Nucleus accumbens (tissue), 56 donors: ENCODE measurements at places on chromosomes 5 and 9.

DNA sequence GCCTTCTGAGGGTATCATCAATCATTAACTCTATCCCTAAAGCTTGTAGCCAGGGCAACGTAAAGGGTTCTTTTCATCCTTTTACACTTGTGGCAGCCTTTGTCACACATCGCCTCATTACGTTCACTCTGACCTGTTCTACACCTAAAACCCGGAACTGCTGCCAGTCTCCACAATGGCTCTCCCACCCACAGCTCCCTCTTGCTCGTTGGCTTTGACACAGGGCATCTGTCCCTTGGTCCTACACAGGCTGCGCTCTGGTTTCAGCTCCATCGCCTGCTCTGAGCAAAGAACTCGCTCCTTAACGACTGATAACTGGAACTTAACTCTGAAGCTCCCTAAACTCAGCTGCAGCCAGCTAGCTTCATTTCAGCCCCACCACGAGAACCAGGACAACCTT is 112.8 kb upstream of the CTNND2 start:
- DNase-seq = no peak

- no peak for DNase-seq
These were observed 350.0 kb upstream of the ISL1 start for GRCh38 chr5:51033215-51033614.

DNA sequence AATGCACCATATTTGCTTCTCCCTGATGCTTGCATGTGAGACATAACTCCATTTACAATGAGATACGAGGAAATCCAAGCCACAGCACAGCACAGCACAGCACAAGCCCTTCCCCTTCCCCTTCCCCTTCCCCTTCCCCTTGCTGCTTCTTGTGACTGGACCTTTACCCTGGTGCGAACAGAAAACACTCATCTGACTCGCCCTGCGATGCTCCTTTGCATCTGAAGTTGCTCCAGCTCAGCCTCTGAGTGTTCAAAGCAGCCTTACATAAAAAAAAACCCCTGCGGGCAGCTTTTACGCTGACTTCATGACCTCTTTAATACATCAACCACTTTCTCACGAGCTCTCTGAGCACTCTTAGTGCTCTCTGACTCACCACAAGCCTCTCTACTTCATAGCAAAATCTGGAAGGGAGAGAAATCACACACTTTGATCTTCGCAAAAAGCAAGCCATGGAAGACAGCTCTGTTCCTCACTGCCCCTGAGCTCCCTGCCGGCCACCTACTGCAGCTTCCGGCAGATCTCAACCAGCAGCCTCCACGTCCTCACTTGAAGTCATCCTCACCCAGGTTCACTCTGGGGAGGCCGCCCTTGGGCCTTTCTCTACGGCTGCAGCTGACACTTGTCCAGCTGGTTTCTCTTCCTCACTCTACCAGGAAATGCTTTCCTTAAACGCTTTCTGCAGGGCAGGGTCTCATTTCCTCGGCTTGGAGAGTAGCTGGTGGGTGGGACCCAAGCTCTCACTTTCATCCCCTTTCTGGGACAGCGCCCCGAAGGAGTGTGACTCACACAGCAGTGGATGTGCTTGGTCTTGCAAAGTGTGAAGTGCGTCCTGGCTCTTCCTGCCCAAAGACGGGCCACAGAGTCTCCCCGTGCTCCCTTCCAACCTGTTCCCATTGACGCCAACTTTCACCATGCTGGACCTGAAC is 5.3 kb downstream of the SLC34A1 start:
- DNase-seq = no peak

DNA sequence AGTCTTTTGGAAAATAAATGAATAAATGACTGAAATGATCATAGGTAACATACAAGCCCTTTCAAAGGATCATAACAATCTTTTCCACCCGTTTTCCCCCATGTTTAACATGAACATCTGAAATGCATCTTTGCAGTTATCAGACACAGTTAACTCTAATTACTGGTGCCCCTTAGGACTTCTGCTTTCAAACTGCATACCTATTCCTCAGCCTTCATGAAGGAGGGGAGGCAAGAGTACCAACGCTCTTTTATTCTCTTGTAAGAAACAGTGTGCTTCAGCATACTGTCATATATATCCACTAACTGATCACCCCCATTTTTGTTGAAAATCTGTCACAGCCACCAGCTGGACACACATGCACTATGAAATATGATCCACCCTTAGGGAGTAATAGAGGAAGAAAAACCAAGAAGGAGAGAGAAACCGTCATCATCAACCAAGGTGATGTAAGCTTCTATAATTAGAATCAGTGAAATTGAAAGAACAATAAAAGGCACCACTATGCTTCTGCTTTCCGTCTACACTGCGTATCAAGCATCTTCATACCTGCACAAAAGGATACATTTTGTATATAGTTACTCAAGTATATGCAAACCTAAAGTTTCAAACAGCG is 98.7 kb downstream of the RAPGEF6 start:
- DNase-seq = no peak

DNA sequence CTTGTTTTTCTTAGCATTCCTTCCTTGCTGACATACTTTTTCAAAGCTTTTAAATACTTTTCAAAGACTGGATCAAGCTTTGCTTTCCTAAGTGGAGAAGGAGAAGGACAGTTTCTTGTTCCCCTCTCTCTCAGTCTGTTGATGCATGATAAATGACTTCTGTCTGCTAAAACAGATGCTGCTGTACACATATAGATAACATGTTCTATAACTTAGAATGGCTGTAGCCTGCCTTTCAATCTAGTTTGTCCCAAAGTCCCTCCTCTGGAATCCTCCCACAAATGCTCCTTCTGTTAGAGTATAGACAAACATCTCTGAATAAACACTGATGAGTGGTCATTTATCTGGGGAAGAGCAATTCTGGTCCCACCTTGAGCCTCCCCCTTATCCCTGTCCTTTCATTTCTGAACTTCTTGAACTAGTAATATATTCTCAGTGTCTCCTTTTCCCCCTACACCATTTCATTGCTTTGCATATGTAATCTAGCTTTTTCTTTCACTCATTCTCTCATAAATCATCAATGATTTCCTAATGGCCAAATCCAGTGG is 5.4 kb upstream of the HEMGN start:
- DNase-seq = no peak

DNA sequence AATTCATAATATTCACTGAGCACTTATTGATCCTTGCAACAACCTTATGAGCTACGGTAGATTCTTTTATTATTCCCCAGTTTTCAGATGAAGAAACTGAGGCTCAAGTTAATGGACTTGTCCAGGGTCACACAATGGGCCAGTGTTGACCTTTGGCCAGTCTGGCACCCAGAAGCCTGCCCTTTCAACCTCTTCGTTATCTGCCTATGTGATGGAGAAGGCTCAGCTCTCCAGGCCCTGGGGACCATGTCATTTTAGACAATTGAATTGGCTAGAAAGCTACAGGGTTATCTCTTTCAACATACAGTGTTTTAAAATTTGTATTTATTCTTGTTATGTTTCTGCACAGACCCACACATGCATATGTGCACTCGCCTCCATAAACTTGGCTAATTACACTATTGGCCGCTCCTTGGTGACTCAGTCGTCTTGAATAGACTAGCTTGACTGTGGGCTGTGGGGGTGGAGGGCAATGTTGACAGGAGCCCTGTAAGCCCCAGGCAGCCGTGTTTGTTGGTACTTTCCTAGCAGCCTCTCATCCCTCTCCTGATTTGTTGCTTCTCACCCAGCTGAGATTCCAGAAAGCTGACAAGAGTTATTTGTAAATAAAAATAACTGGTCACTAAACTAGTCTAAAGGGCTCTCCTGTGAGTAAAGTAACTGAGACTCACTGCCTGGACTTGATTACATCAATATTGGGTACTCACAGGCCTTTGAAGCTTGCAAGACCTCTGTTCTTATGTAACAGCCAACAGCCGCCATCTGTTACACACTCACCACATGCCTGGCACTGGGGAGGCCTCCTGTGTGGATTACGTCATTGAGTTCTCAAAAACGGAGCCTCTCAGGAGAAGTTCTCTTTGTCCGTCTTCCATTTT is 8.5 kb upstream of the ANGPTL2 start:
- DNase-seq = peak; percentile 53

DNA sequence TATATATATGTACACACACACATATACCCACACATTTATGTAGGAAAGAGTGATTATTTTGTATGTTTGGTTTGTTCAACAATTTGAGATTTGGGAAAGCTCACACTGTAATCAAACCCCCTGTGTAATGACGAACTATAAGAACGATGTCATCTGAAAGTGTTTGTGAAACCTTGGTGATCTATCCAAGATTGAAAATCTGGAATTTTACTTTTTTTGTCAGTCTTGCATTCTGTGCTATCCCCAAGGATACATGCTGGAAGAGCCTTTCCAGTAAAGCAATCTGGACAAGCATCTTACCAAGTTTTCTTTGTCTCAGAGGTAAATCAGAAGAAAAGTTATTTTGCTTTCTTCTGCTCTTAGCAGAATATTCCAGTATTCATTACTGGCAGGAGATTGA is 23.3 kb downstream of the SGCD start:
- DNase-seq = no peak

- DNase-seq = no peak
These were observed 9.4 kb upstream of the C5orf58 start for GRCh38 chr5:170223360-170223759.
